Fibroblast of mammary gland (primary cell): ENCODE measurements at places on chromosomes 12 and 14.

- peak; percentile 21 for DNase-seq
Measured at GRCh38 chr12:93889516-93890212, 212.5 kb downstream of the CRADD start.

- peak; percentile 28 for DNase-seq
Measured at GRCh38 chr12:2944401-2945047, 14.7 kb upstream of the TEAD4 start.

DNA sequence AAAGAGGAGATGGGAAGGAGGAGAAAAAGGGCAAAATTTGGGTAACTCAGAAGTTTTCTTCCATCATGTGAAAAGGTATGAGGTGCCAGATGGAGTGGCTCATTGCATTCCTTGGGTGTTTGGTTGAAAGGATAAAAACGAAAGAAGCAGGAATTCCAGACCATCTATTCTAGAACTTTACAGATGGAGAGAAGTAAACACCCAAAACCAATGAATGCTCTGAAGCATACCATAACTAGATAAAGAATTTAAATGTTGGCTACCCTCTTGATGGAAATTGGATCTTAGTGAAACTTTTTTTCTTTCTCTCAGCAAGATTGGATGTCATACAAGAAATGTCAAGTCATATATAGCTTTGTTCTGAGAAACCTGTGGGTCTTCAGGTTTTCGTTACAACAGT, 175.6 kb upstream of the FAR2 start:
- DNase-seq = no peak

DNA sequence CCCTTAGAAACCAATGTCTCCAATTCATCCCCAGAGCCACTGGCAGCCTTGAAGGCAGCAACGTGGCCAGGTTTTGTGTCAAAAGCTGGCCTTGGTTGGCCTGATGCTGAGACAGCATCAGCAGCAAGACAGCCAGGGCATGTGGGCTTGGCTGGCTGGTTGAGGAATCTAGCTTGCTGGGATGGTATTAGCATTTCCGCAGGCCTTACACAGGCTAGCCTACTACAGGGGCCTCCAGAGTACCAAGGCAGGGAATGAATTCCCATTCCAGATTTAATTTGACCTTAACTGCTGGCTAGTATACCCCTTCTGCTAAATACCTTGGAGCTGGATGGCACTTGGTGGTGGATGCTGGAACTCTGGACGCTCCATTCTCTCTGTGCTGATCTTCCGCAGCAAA, 15.8 kb downstream of the NGDN start:
- no peak for DNase-seq

DNA sequence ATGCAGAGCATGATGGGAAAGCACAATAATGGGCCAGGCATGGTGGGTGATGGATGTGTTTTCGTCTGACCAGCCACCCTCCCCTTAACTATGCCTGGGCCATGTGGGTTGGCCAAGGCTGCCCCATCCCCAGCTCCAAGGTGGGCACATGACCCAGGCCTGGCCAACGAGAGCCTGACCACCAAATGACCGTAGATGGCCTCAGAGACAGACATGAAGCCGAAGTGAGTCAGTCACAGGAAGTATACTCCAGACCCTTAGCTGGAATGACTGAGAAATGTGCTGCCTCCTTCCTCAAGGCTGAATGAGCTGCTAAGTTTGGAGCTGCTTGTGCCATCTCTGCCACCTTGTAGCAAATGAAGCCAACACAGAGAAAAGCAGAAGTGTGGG, 233.6 kb downstream of the BCL11B start:
- peak; percentile 31 for DNase-seq

GRCh38 chr12:132700212-132700822, 10.3 kb upstream of the PGAM5 start:
- DNase-seq = peak; percentile 63
